ENCODE measurements at places on chromosomes 4 and X.

DNA sequence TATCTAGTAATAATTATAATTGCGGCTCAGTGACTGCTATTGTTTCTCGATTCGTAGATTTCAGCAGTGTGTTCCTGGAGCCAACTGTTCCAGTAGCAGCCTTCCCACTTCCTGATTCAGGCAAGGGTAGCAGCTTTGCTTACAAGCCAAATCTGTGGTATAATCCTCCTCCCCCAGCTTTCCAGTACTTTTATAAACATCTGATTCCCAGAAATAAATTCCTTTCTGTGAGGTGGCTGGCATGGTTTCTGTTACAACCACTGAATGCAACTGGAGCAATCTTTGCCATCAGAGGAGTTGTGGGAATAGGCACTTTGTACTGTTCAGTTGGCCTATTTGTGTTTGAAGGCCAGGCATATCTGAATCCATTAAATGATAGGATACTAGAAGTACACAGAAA, 80.0 kb downstream of the GLRA3 start:
- no peak for DNase-seq

- no peak for DNase-seq
Measured at GRCh38 chr4:72909461-72909860, 160.1 kb downstream of the COX18 start.

DNA sequence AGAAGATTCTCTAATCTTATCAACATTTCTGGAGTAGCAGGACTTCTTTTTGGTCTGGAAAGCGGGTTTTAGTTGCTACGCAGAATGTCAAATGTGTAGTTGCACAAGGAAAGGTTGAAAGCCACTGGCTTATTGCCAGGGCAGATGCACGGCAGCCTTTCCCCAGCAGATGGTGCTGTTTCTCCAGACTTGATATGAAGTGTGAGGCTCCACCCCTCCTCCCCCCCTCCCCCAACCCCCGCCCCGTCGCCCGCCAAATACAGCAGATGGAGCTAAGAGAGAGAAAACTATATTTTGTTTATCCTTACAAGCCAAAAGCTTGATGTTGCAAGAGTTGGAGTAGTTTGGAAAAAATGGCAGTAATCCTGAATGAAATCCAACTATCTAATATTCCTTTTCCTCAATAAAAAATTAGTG, 32.0 kb downstream of the ENOPH1 start:
- peak; percentile 82 for DNase-seq

DNA sequence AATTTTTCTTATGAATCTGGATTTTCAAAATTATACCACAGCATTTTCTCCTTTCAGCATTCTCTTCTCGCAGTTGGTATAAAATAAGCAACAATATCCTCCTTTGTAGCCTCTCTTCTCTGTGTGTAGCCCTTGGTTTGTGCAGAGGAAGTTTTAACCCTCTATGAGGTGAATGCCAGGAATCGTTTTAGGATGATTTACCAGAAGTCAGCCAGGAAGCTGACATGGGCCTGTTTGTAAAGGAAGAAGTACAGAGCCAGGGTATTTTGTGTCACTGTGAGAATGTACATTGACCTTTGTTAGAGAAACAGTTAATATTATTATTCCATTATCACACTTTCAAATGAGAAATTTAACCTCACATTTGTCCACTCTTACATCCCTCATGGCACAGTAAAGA, 88.9 kb upstream of the RPL34 start:
- no peak for DNase-seq

DNA sequence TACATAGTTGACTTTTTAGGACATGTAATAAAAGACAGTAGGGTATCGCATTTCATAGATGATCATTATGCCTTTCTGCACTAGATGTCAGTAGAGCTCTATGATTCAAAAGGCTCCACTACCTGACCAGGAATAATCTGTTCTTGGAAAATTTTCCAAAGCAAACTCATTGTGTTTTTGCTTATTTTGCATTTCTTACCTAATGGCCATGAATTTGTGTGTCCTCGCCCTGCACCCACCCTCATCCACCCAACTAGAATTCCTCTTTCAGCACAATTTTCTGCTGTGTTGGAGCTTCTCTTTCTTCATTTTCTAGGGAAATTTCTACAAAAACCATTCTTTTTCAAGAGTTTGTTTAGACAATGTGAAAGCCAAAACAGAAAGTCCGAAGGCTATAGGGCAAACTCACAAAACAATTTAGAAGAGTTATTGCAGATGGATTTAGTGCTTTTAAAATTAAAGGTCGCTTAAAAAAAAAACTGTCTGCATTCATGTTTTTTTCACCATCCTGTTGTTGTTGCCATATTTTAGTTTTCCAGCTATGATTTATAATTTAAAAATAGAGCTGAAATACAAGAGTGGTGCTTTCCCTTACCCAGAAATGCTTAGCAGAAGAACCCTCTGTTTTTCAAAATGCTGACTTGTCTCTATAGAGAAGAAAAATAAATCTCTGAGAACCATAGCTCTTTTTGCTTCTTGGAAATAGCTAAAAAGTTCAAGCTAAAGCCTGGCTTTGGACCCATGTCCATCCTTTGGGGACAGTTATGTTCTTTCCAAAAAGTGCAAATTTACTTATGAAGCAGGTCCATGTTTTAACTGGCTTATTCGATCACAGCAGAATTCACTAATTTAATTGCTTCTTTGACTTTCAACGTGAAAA, 183.7 kb downstream of the SPATA18 start:
- no peak for DNase-seq

- no peak for DNase-seq
Measured at GRCh38 chr4:159177265-159178150, 74.6 kb downstream of the RAPGEF2 start.

GRCh38 chr4:185263419-185263818, 54.0 kb downstream of the SNX25 start:
- DNase-seq, result no peak

DNA sequence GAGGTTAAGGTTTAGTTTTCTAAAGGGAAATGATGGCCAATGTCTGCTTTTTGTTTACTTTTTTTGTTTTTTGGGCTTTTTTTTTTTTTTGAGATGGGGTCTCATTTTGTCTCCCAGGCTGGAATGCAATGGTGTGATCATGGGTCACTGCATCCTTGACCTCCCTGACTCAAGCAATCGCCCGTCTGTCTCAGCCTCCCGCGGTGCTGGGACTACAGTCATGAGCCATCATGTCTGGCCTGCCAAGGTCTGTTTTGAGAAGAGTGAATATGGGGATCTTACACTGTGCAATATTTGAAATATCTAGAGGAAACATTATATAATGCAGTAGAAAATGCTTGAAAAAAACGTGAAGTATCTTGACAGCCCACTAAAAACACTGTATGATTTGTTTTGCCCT, 162.5 kb downstream of the GASK1B start:
- DNase-seq, result no peak

DNA sequence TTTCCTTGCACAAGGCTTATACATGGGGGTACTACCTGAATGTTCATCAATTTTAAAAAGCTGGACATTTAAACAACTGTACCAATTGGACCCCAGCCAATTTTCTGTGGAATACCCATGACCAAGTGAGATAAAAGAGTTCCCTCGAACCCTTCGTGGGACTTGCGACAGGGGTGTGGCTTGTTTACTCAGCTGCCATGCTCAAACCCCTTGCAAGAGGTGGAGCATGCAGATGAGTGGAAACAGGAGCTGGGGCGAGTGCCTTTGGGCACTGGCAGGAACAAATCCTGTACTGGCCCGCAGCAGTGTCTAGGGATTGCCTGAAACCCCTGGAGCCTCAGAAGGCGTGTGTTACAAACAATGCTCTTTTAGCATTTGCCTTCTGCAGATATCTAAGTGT, 144.2 kb downstream of the PDHA2 start:
- no peak for DNase-seq

- no peak for DNase-seq
Measured at GRCh38 chrX:104913348-104913747, 307.1 kb downstream of the TEX13A start.

GRCh38 chr4:169659716-169660670, 39.6 kb downstream of the CLCN3 start:
- peak; percentile 64 for DNase-seq

- no peak for DNase-seq
Measured at GRCh38 chr4:99154658-99155342, 10.7 kb upstream of the ADH4 start.

DNA sequence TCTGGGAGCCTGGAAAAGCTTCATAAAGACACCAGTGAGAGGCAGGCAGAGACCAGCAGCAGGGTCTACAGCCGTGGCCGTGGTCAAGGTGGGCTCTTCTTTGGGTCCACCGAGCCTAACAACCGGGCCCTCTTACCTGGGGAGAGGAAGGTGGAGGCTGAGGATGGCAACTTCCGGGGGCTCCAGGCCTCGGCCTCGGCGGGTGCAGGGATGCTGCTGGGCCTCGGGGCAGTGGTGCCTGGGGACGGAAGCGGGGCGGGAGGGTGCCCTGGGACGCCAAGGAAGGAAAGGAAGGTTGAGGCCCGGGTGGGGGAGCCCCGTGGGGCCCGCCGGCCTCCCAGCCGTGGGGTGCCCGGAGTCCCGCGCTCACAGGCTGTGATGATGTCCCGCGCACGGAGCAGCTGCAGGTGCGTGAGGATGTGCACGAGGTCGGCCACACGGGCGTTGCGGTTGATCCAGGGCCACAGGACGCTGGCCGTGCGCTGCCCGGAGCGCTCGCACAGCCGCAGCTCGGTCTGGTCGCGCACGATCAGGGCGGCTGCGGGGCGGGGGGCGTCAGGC, 561 bp downstream of the IRAK1 start:
- DNase-seq, result peak; percentile 17

DNA sequence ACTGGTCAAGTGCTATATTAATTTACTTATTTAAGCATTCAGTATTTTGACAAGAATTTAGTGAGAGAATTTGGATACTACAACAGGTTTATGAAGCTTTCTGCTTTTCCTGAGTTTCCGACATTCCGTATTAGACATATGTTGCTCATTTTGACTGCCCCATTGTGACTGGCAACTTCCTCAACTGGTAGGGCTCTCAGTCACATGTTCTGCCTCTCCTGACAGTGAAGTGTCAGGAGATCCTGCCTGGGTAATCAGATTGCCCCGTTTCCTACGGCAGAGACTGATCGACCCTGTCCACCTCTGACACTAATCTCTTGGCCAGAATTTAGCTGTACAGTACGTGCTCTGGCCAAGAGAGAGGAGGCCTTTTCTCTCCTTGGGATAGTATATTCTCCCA, 49.5 kb downstream of the CLNK start:
- DNase-seq, result no peak

- no peak for DNase-seq
Measured at GRCh38 chr4:157222771-157223160, 2.2 kb downstream of the GRIA2 start.

- DNase-seq, result no peak
Measured at GRCh38 chr4:42881253-42881652, 11.3 kb upstream of the GRXCR1 start.

GRCh38 chr4:145182222-145182621, 1.8 kb upstream of the OTUD4 start:
- DNase-seq, result no peak

DNA sequence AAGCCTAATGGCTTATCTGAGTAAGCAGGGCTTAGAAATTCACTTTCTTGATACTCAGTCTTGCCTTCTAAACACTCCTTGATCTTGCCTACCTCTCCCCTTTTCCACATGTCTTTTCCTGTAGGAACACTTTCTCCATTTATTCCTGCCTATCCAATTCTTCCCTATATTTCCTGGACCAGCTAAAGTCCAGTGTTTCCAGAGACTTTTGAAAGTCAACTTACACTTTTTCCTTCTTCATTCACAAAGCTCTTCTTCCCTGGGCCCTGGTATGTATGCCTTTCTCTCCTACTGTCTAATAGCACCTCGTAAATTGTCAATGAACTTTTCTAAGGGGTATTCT, 20.6 kb downstream of the VSIG4 start:
- no peak for DNase-seq

GRCh38 chrX:49058794-49059193, at the start of gene CCDC120:
CCDC120 (plus strand) TSS chrX:49058999; CDS start chrX:49062042, 3,043 bp downstream.
- no peak for DNase-seq

- no peak for DNase-seq
Measured at GRCh38 chr4:144360146-144360793, 219.8 kb upstream of the GYPA start.

GRCh38 chrX:617891-618290, 12.7 kb upstream of the SHOX start:
- DNase-seq, result no peak

GRCh38 chrX:154478728-154479622, at the start of gene LAGE3:
LAGE3 (minus strand) TSS chrX:154479281; CDS start chrX:154478915, 366 bp downstream.
- peak; percentile 93 for DNase-seq

GRCh38 chr4:172813359-172813923, 355.2 kb upstream of the GALNT7 start:
- DNase-seq, result no peak

DNA sequence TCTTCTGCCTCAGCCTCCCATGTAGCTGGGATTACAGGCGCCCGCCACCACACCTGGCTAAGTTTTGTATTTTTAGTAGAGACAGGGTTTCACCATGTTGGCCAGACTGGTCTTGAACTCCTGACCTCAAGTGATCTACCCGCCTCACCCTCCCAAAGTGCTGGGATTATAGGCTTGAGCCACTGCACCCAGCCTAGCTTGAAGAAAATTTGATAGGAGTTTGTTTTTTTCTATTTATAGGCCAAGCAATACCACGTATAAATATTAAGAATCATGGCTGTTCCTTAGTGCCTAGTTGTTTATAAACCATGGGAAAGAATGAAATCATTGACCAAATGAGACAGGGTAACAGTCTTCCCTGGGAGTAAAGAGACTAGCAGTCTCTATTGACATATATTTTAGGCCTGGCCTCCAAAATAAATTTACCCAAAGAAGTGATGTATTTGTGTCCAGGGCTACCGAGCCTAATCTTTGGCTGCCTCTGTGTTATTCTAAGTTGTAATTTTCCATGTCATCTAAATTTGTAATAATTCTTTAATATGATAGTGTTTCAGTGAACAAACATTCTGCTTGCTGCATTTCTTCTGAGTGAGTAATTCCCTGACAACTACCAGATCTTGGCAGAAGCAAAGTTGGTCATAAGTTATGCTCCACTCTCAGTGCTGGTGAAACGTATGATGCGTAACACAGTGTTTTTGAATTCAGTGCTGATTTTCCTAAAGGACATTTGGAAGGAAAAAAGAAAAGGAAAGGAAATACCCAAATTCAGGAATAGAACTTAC, 10.3 kb downstream of the PKD2 start:
- DNase-seq, result no peak

DNA sequence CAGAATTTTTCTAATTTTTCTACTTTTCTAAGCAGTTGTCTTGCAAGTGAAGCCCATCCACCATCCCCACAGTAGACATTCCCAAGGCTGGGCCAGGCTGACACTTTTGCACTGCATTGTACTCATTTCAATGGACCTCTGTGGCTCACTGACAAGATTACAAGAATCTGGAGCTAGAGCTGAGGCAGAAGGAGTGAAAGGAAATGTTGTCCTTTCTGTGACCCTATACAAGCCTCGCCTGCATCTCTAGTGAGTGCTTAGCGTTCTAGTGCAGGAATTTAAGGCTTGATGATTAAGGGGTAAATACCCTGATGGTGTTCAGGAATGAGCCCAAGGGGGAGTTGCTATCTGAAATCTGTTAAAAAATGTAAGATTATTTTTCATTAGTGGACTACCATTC, 6.3 kb downstream of the MAGED1 start:
- DNase-seq, result no peak

GRCh38 chr4:138312536-138312911, 70.4 kb upstream of the SLC7A11 start:
- no peak for DNase-seq

DNA sequence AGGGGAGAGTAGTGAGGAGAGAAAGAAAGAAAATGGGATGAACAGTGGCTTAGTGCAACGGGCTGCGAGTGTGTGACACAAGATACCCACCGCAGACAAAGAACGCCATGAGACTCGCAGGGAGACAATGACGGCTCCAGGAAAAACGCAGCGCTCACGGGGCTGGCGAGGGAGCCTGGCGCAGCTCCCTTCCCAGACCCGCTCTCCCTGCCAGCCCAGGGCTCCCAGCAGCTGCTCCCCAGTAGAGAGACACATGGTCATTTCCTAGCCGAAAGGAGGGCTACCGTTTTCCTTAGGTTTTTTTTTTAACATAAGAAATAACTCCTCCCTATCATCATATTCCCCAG, 149.5 kb downstream of the MAML3 start:
- no peak for DNase-seq

Measured in activated naive CD4-positive, alpha-beta T cell treated with Interleukin-2 at 50 U/mL for 16 hours (primary cell).